GM06990 (cell line): ENCODE measurements at places on chromosomes 12 and 14.
A peak's percentile ranks its signal among the peaks of the same experiment; 100 is the strongest.

- no peak for DNase-seq
Measured at GRCh38 chr12:24111616-24112015, 162.1 kb upstream of the SOX5 start.

- DNase-seq, result no peak
Measured at GRCh38 chr12:114140576-114140975, 174.5 kb upstream of the RBM19 start.

DNA sequence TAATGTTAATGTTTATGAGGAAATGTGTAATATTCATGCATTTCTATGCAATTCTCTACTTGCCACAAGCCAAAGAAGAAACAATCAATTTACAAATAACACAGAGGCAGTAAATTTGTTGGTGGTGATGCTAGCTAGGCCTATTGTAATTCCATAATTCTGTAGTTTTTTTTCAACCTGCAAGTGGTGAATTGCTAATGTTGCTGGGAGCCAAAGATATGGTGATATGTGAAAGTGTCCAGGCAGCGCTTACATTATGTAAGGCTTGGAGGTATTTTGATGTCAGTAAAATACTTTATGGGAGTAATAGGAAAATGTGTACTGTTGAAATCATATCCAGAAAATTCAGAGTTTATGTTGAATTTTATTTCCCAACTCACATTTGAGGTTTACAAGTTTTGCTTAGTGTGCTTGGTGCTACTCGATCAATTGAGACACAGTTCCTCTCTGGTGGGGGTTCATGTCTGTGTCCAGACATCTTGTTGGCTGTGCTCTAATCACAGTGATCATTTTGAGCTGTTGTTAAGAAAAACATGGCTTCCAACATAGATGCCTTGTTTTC, 23.2 kb downstream of the TMTC2 start:
- no peak for DNase-seq

GRCh38 chr12:22656831-22657230, 31.9 kb downstream of the ETNK1 start:
- DNase-seq, result no peak

DNA sequence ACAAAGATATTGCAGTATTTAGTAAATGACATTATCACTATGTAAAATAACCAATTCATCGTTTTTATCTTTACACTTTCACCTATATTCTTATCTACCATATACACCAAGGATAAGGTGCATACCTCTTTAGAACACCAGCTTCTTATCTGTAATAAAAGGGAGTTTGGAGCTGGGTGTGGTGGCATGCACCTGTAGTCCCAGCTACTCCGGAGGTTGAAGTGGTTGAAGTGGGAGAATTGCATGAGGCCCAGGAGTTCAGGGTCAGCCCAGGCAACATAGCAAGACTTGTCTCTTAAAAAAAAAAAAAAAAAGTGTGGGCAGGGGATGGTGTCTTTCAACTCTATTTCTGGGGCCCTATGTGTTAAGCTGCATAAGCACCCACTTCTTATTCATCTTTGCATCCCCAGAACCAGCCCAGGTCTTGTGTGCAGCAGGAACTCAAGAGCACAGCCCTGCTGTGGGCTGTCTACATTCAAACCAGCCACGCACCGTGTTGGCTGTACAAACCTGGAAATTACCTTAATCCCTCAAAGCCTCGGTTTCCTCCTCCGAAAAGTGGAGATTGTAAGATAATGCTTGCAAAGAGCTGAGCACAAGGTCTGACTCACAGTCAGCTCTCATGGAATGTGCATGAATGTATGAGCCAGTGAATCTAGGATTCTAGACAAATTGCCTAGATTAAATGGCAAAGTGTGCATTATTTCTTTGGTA, 256.6 kb upstream of the FOXN3 start:
- no peak for DNase-seq

DNA sequence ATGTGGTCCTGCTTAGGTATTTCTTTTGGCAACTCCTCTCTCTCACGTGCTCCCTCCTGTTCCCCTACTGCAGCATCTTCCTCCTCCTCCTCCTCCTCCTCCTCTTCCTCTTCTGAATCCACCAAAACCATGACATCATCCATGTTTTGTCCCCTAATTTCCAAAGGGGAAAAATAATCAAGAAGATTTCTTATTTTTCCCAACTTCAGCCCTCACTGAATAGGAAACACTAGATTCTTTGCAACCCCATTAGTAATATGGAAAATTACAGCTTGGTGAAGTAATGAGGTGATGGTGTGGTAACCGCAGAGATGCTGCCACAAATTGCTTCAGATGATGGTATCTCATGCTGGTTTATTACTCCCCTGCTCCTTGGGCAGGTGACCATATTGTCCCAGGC, 7.5 kb upstream of the WSB2 start:
- DNase-seq, result no peak

- no peak for DNase-seq
Measured at GRCh38 chr12:88339254-88339949, 197.3 kb downstream of the TMTC3 start.

DNA sequence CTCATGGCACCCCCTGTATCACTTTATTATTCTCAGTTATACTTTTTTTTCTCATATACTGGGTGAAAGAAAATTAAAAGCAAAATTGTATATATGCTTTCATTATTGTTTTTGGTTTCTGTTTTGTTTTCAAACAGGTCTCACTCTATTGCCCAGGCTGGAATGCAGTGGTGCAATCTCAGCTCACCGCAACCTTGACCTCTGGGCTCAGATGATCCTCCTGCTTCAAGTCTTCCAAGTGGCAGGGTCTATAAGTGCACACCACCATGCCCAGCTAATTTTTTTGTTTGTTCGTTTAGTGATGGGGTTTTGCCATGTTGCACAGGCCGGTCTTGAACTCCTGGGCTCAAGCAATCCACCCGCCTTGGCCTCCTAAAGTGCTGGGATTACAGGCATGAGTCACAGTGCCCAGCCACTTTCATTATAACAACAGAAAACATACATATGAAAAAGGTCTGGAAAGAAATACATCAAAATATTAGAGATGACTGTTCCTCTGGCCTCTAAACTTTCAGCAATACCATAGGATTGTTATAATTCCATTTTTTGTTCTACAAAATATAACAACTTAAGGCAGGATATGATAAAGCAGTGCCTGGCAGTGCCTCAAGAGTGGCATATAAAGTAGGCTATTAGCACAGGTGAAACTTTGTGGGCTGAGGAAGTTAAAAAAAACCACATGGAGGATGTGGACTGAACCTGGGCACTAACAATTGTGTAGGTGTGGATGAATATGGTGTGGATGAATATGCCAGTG, 5.8 kb upstream of the NTN4 start:
- DNase-seq, result no peak

GRCh38 chr12:15856097-15856982, 25.8 kb upstream of the STRAP start:
- DNase-seq, result peak; percentile 14
